ELR (cell line): ENCODE measurements at places on chromosomes 4 and X.

DNA sequence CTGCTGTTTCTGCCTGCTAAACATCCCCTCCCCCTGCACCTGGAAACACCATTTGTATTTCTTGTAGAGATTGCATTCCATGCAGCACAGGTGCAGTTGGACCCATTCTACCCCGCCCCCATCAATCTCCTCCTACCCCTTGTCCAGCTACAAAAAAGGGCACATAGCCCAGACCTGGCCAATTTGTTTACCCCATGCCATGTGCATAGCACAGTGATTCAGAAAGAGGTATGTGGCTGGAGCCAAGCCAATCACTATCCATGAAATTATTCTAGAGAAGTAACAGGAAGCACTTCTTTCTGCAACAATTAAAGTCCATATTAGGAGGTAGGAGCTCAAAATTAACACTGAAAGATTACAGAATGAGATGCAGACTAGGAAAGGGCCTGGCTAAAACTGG is 20.2 kb upstream of the TMEM184C start:
- peak; percentile 86 for DNase-seq

GRCh38 chr4:7642741-7643458 is 208.2 kb upstream of the PSAPL1 start:
- no peak for DNase-seq

DNA sequence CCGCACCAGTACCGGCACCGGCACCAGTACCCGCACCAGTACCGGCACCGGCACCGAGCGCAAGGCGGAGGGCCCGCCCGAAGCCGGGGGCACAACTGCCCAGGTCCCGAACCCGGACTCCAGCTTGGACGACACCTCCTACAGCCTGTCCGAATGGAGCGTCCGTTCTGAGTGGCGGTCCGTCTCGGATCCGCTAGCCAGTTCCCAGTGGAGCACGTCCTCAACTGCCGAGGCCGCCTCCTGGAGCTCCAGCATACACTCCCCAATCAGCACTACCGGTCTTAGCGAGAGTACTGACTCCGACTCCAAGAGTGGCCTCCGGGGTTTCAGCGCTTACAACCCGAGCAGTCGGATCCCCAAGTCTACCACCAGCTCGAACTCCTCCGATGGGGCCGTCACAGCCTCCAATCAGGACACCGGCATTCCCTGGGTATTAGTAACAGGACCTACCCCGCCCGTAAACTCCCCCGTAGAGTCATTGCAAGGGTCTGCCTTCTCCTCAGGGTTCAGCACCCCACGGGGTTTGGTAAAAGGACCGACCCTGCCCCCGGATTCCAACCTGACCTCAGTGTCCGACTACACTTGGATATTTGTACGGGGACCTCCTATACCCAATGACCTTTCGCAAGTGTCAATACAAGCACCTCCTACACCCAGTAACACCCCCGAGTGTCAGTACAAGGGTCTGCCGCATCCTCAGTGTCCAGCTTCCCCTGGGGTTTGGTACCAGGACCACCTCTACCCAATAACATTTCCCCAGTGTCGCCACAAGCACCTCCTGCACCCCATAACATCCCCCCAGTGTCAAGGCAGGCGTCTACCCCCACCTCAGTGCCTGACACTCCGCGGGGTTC is 721 bp upstream of the MAOA start:
- DNase-seq, result peak; percentile 14

GRCh38 chr4:36385951-36386571 is 104.6 kb downstream of the DTHD1 start:
- DNase-seq, result no peak

GRCh38 chrX:1531096-1531890 is 5.7 kb downstream of the P2RY8 start:
- no peak for DNase-seq

- no peak for DNase-seq
Measured at GRCh38 chr4:35760807-35761206, 483.5 kb downstream of the ARAP2 start.

DNA sequence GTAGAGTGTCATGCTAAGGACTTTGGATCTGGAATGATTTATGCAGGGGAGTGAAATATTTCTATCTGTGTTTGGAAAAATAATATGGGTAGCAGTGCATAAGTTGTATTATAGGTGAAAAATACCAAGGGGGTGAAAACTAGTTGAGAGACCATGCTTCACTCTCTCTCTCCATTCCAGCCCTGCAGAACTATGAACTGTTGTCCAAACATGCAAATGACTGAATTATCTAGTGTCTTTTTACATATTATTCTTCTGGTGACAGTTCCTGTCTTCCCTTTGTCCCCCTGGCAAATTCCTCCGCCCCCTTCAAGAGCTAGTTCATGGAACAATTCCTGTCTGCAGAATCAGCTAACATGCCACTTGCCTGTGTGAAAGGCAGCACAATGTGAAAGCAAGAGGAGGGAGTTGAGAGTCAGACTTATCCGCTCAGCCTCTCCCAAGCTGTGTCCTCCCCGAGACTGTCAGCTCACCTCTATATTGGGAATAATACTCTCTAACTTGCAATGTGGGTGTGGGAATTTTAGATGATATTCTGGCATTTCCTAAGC is 2.3 kb downstream of the PF4 start:
- no peak for DNase-seq

GRCh38 chr4:146485968-146486367 is 35.8 kb downstream of the SLC10A7 start:
- no peak for DNase-seq

DNA sequence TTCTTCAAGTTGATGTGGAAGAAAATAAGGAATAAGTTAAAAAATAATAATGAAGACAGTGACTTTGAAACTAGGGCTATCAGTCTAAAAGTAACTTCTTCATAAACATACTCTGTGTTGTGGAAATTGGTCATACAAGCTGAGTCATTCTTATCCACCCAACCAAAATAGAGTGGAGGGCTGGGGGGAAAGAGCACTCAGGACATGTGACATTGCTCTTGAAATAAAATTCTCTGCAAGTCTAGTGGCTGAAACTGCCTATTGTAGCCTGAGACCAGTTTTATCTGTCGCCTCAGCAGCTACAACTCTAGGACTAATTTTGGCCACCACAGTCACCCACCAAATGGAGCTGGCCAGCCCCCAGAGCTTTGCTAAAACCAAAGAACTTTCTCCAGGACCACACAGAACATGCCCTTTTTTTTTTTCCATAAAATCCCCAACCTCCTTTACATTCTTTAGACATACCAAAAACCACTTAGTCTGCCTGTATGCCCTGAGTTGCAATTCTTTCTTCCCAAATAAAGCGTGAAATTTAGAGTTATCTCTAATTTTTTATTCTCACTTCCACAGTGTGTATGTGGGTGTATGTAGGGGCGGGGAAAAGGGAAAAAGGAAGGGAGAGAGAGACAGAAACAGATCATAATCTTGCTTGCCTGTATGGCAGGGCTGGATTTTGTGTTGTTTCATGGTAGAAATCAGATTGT is 23.0 kb upstream of the SLC25A4 start:
- no peak for DNase-seq

DNA sequence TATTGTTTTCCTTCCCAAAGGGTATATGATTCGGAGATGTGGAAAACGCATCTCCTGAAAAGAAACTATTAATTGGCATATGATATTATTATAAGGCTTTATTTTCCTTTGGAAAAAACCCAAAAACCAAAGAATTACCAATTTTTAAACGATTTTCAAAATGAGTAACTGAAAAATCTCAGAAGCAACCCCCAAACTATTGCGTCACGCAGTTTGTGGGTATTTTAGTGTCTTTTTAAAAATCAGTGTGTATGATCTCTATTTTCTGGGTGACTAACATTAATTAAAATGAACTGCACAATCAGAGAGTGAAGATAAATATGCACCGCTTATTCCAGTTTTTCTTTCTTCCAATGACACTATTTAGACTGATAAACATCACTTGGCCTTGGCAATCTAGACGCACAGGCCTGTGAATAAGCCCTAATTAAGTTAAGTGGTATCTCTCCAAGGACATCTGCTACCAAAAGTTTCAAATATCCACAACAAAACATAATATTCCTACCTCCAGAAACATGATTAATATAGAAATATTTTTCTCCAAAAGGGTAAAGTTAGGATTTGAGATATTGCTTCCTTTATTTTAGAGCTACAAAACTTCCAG is 511.5 kb upstream of the FAM241A start:
- DNase-seq, result no peak

DNA sequence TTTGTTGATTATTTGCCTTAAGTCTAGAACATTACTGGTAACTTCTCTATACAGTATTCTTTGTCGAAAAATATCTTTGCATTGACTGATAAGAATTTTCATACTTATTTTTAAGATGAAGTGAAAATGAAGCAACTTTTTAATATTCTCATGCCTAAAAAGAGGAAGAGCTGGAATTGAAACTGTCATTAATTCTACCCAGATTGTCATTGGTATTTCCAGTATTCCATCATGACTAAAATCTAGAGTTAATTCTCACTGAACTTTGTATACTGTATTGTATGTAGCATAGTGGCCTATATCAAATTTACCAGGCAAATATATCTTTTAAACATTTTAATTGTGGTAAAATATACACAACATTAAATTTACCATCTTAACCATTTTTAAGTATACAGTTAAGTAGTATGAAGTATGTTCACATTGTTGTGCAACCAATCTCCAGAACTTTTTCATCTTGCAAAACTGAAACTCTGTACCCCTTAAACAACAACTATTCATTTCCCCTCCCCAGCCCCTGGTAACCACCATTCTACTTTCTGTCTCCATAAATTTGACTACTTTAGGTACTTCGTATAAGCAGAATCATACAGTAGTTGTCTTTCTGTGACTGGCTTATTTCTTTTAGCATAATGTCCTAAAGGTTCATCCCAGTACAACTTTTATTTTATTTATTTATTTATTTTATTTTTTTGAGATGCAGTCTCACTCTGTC is 24.3 kb upstream of the ZNF41 start:
- DNase-seq, result no peak

DNA sequence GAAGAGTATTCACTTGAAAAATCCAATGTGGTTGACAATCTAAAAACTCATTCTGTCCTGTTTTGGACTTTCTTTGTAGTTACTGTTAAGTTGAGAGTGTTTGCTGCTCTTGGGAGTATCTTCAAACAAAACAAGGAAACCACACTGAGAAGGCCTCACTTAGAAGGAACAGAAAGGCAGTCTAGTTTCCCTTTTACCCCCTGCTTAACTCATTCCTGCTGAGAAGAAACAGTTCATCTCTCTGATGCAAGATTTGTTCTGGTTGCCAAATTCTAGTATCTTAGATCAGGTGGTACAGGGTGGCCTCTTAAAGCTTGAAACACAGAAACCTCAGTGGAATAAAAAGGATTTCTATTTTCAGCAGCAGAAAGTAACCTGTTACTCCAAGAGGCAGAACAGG is 41.4 kb downstream of the GUCY2F start:
- no peak for DNase-seq

- DNase-seq, result peak; percentile 16
Measured at GRCh38 chr4:121764702-121765367, at the start of gene SMIM43. Gene SMIM43 (minus strand): TSS chr4:121765164. CDS start chr4:121765105, 59 bp downstream.

DNA sequence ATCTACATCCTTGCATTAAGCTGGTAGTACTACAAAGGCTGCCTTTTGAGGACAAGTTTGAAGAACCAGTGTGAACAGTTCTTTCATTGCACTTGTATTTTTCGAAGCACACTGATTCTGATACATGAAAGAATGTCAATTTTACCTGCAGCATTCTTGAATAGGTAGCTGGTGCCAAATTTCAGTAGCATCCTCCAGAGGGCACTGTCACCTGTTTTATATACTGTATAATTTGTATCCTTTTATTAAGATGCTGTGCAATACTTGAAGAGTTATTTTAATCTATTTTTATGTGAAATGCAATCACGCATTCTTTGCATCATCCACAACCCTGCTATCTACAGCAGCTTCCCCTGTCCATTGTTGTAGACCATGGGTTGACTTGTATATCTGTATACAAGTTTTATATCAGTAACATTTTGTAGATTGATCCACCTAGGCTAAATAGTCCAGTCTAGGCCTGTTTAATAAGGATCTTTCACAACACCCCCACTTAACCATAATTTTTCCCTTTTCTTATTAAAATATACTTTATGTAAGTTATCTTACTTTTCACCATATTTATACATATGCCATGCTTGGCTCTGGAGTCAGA is 325.7 kb downstream of the PCDH7 start:
- peak; percentile 27 for DNase-seq

DNA sequence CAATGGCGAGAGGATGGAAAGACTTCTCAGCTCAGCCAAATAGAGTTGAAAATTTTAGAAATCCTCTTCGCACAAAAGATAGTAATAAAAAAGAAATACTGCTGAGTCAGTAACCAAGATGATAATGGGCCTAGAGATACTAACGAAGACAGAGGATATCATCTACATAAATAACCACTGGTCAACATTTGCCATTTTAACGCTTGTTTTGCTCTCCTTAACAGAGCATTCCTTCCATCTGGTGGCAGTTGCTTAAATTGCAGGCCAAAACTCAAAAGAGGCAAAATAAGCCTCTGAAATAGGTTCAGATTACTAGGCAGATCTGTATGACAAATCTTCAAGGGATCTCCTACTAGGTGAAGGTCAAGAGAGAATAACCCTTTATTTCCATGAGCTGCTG is 51.7 kb upstream of the MCF2 start:
- DNase-seq, result peak; percentile 35

DNA sequence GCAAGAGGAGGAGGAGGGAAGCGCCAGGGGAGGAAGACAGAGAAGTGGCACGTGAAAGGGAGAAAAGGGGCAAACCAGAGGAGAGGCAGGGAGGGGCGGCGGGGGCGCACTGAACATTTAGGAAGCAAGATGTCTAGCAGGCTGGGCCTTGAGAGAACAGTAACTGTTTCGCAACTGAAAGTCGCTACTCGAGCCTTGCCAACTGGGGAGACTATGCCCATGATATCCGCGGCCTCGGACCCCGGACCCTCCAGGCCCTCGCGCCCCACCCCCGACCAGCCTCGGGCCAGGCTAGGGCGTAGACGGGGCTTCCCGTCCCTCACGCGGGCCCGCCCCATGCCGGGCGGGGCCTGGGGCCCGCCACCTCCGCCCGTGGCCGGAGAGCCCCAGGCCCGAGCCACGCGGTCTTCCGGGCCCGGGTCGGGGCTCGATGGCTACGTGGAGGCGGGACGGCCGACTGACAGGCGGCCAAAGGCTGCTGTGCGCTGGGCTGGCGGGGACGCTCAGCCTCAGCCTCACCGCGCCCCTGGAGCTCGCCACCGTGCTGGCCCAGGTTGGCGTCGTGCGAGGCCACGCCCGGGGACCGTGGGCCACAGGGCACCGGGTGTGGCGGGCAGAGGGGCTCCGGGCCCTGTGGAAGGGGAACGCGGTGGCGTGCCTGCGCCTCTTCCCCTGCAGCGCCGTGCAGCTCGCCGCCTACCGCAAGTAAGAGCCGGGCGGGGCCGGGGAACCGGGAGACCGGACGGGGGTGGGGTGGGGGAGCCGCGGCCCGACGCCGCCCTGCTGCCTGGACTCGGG is at the start of gene SLC25A43:
Gene SLC25A43, plus strand, starts transcription at position 363 of the 798 bp plus-strand sequence. Its CDS starts 68 bp downstream, at position 431.
- peak; percentile 44 for DNase-seq

DNA sequence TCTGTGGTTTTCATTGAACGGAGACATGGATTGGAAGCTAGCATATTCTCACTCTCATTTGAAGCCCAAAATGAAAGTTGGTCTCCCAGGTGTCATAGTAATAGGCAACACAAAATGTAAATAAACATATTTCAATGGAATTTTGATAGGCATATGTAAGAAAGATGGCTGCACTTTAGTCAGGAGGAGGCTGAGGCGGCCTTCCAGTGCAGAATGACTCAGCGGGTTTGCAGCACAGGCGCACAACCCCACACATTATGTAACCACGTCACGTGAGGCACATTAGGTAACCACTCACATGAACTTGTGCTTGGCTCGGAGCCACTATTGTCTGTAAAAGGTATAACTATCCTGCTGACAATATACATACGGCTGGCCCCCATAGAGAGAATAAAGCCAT is 381.7 kb downstream of the GPAT3 start:
- DNase-seq, result peak; percentile 2

GRCh38 chr4:40205259-40206198 is 8.7 kb downstream of the RHOH start:
- no peak for DNase-seq
